Midbrain (tissue), 1 donor: ENCODE measurements at places on chromosomes 2 and 18.

DNA sequence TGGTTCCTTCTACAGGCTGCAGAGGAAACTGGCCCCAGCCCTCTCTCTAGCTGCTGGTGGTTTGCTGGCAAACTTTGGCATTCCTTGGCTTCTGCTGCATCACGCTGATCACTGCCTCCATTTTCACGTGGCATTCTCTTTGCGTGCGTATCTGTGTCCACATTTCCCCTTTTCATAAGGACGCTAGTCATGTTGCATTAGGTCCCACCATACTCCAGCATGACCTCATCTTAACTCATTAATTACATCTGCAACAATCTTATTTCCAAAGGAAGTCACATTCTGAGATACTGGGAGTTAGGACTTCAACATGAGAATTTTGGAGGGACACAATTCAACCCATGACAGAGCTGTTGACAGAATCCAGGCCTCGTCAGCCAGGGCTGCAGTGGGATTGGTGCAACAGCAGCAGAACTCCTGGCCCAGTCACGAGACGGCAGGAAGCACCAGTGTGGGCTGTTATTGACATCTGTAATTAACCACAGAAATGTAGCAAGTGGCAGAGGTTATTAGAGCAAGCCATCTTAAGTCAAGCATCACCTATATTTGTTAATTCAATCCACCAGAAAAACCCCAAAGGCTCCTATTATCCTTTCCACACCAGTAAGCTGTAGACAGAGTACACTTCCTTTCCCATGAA lies 132.4 kb downstream of the TMEM163 start:
- no peak for DNase-seq

GRCh38 chr18:75377926-75378325 lies 49.6 kb downstream of the SMIM21 start:
- DNase-seq = no peak

GRCh38 chr2:59959944-59960343 lies 593.5 kb downstream of the BCL11A start:
- no peak for DNase-seq

GRCh38 chr2:149884871-149885270 lies 297.3 kb upstream of the MMADHC start:
- no peak for DNase-seq

- DNase-seq = peak; percentile 70
Observed at GRCh38 chr2:156340804-156341451, 8.4 kb upstream of the NR4A2 start.

DNA sequence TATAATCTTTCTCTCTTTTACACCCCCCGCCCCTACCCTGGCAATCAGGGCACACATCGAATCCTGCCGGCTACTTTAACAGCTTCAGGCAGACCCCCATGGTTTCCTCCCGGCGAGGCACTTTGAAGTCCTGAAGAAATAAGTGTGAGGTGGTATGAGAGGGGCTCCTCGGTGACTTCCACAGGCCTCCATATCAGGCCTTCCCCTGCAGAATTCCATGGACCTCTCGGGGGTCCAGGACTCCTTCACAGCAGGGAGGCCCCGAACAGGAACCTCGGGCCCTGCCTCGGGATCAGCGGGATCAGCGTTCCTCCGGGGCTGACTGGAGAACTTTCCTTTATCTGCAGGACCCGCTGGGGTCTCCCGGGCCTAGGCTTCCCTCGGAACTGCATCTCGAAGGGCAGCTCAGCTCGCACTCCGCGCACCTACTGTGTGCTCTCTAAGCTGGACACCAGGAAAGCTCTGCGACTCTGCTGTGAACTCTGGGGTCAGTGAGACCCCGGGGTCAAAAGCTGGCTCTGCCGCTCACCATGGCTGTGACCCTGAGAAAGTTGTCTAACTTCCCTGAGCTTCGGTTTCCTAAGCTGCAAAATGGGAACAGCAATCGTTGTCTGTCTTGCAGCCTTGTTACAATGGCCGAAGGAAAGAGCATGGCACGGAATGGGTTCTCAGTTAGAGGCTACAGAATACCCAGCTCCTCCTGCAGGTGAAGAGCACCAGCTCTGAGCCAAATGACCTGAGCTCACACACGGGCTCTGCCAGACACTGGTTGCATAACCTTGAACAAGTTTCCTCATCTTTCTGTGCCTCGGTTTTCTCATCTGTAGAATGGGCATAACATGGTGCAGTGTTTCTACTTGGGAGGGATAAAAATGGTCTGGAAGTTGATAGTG lies 97.4 kb upstream of the ID2 start:
- DNase-seq = no peak

DNA sequence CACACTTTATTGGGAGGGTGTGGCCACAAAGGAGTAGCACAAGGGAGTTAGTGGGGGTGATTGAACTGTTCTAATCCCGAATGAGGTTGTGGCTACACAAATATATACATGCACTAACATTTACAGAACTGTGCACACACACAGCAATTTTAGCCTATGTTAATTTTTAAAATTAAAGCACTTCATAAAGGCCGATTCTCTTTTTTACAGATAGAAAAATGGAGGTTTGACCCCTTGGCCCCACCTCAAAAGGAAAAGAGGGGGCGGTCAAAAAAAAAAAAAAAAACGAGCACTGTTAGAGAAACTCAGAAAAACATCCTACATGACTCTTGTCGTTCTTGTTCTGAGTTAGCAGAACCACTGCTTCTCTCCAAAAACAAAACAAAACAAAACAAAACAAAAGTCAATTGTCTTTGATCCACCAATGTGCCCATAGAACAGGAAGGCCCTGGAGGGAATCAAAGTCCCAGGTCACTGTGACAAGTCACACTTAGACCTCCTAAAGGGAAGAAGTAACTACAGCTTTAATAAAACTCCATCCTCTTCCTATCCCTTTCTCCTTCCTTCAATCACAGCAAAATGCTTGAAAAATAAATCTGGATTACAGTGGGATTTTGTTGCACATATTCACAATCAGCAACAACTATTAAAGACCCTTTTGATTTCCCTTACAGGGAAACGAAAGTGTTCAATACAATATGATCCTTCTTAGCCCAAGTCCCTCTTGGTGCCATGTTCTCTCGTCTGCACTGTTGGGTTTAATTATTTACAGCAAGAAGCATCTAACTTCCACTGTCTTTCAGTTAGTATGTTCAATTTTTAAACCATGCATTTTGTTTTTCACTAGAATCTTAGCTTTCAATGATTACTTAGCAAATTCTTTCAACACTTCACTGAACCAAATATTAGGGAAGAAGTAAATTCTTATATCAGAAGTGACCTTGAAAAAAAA lies 16.6 kb downstream of the LRP2 start:
- peak; percentile 66 for DNase-seq

GRCh38 chr2:172098650-172099471 lies 3.8 kb downstream of the DLX2 start:
- DNase-seq = no peak

- no peak for DNase-seq
Observed at GRCh38 chr2:54725343-54726099, 2.1 kb downstream of the EML6 start.

- DNase-seq = no peak
Observed at GRCh38 chr2:98828369-98828744, 97.4 kb upstream of the MGAT4A start.

GRCh38 chr18:74803769-74804168 lies 206.1 kb downstream of the ZNF407 start:
- no peak for DNase-seq

- DNase-seq = no peak
Observed at GRCh38 chr2:10947005-10947440, 35.3 kb downstream of the KCNF1 start.

DNA sequence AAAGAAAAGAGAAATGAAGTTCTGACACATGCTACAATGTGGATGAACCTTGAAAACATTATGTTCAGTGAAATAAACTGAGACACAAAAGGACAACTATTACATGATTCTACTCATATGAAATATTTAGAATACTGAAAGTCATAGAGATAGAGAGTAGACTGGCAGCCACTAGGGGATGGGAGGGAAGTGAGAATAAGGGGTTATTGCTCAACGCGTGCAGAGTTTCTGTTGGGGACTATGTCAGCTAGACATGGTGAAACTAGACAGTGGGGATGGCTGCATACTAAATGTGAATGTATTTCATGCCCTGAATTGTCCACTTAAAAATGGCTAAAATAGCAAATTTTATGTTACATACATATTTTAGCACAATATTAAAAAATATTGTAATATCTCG lies 108.7 kb upstream of the ATL2 start:
- DNase-seq = no peak

GRCh38 chr2:122539311-122539710 lies 783.9 kb downstream of the TSN start:
- no peak for DNase-seq

DNA sequence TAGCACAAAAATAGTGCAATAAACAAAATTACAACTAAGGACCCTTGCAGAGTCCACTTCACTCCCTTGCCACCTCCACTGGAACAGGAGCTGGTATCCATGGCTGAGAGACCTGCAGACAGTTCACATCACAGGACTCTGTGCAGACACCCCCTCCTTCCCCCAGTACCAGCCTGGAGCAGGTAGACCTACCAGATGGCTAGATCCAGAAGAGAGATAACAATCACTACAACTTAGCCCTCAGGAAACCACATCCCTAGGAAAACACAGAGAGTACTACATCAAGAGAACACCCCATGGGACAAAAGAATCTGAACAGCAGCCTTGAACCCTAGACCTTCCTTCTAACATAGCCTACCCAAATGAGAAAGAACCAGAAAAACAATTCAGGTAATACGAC lies 49.8 kb downstream of the FBXO15 start:
- DNase-seq = no peak

- DNase-seq = no peak
Observed at GRCh38 chr2:21029519-21029918, 14.4 kb downstream of the APOB start.
